ENCODE measurements at places on chromosomes 11 and 22. TPM values are rescaled to one million over a fixed set of nuclear protein-coding genes. Genes with fewer than 3 reads are reported as not detected.

- peak; percentile 55 for ATAC-seq
Observed at GRCh38 chr11:62680825-62681240, 2.0 kb upstream of the UBXN1 start.

- no peak for ATAC-seq
Observed at GRCh38 chr11:127639916-127640315, 639.3 kb upstream of the KIRREL3 start.

DNA sequence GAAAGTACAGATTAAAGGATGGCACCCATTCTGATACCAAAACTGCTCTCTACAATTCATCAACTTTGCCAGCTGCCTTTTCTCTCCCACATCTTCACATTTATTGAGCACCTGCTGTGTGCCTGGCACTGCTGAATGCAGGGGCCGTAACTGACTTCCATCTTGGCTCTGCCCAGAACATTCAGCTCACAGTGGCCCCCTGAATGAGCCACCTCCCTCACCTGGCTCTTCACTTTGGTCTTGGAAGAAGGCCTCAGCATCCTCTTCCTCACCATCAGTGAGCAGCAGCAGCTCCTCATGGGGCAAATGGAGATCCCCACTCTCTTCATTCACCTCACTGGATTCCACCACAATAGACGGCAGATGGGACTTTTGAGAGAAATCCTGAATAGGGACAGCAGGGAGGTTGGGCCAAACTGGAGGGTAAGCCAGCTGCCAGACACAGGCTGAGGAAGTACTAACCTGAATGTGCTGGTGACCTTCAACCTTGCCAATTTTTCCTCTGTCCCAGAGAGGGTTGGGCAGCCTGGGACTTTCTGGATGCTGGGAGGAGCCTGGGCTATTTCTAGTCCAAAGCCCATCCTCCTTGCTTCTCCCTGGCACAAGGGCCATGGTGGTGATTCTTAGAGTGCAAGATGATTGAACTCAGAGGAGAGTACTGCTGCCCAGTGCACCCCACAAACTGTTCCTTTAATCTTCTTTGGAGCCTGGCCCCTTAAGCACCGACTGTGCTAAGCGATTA, 1.9 kb upstream of the UQCC3 start:
- ATAC-seq: no peak

DNA sequence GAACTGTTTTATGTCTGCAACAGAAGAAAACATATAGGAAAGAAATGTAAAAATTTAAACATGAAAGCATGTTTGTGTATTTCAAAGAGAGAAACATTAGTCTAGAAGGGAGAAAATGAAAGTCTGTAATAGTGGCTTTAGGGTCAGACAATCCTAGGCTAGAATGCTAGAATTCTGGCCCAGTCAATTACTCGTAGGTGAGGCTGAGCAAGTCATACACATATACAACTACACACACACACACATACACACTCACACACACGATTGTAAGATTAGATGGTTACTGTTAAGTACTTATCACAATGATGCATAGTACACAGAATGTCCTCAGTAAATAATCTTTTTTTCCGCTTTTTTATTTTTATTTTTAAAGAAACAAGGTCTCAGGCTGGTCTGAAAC, 37.7 kb upstream of the PCF11 start:
- no peak for ATAC-seq

DNA sequence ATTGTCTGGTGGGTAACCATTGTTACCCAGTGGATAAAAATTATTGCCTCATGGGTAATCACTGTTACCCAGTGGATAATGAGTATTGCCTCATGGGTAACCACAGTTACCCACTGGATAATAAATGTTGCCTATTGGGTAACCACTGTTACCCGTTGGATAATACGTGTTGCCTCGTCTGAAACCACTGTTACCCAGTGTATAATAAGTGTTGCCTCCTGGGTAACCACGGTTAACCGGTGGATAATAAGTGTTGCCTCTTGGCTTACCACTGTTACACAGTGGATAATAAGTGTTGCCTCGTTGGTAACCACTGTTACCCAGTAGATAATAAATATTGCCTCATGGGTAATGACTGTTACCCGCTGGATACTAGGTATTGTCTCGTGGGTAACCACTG, 20.9 kb upstream of the NXPE4 start:
- no peak for ATAC-seq

GRCh38 chr11:47233989-47234668, 14.5 kb downstream of the ACP2 start:
- peak; percentile 39 for ATAC-seq

DNA sequence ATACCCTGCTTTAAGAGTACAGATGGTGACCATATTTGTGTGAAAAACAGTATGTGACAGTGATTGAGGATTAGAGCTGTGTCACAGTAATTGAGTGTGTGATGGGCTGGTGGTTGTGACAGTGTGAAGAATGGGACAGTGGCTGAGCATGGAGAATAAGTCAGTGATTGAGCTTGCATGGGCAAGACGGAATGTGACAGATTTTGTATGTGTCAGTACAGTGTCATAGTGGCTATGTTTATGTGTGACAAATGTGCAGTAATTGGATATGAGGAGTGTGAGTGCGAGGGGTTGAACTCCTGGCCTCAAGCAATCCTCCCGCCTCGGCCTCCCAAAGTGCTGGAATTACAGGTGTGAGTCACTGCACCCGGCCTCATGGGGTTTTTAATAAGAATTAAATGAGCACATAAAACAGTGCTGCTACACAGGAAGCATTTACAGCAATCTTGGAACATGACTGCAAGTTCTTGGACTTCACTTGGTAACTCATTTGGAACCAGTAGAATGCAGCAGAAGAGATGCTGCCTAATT, 583 bp upstream of the RRAS2 start:
- ATAC-seq: no peak

DNA sequence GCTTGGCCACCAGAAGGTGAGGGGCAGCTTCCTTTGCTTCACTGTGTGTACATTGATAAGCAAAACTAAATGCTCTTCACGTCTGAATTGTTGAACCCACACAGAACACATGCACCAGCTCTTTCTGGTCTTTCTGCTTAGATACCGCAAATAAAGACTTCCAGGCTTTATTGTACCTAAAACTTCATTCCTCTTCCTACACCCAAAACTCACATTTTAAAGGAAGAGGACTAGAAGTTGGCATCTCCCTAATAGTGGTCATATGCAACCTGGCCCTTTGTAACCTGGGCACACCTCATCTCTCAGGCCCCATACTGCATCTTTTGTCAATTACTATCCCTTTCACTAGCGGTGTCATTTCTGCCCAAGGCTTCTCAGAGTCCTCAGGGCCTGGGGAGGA, 5.9 kb downstream of the SLC17A6 start:
- no peak for ATAC-seq

- ATAC-seq: peak; percentile 7
Observed at GRCh38 chr11:18012122-18012905, 533 bp downstream of the SERGEF start.

DNA sequence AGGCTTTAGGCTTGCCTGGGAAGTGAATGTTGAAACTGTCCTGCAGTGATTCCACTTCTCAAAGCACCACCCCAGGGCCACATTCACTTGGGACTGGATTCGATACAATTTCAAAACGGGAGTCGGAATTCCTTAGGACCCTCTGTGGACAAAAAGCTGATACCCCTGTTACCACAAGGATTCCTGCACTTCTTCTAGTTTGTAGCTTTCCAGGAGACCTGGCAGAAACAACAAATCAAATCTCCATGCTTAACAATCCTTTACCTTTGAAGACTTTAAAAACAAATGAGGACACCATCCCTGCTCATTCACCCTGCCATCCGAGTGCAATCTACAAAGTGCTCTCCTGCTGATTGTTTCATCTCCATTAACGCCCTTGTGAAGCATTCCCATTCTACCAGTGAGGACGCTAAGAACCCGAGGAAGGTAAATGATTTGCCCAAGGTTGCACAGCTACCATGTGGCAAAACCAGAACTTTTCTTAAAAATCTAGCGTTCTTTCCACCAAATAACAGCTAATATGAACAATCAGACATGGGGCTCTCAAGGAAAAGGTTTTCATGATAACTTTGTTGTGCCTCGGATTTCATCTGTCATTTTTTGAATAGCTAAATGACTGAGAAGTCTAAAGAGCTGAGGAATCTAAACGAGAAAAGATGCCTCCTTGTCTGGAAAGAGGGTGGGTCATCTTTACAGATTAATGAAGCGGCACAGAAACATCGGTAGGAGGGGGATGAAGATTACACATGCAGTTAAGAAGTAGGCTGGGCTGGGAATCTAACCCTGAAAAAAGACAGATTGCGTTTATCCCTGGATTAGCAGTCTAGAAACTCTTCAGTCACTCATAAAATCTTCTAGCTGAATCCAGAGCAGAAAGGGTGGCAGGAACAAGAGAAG, 720 bp upstream of the MPZL2 start:
- no peak for ATAC-seq

DNA sequence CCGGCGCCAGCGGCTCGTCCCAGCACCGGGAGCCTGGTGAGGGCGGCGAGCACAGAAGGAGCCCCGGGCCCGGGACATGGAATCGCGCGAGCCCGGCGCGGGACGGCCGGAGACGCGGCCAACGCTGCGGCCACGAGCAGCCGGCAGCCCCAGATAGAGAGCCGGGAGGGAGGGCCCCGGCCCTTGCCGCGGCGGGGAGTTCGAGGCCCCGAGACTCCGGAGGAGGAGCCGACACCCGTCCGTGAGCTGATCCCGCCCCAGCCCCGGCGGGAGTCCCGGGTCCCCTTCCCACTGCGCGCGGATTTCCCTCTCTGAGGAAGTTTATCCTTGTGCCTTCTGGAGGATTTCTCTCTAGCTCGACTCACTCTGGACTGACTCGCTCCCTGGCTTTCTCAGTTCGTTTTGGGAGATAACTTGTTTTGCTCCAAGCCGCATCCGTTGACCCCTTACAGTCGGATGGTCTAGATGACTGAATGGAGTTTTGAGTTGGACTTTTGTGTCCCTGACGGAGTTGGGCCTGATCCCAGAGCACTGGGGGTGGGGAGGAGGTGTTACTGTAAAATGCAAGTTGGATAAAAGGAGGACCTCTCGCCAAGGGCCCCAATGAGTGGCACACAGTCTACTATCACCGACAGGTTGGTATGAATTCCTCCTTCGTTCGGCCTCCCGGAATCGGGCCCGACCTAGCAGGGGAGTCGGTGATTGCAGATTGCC, 585 bp downstream of the ARHGEF12 start:
- peak; percentile 29 for ATAC-seq

GRCh38 chr22:23236026-23236425, 55.7 kb downstream of the BCR start:
- no peak for ATAC-seq

GRCh38 chr22:21759093-21759492, 23.5 kb upstream of the YPEL1 start:
- no peak for ATAC-seq

GRCh38 chr11:59671471-59671870, 2.6 kb upstream of the PATL1 start:
- no peak for ATAC-seq

DNA sequence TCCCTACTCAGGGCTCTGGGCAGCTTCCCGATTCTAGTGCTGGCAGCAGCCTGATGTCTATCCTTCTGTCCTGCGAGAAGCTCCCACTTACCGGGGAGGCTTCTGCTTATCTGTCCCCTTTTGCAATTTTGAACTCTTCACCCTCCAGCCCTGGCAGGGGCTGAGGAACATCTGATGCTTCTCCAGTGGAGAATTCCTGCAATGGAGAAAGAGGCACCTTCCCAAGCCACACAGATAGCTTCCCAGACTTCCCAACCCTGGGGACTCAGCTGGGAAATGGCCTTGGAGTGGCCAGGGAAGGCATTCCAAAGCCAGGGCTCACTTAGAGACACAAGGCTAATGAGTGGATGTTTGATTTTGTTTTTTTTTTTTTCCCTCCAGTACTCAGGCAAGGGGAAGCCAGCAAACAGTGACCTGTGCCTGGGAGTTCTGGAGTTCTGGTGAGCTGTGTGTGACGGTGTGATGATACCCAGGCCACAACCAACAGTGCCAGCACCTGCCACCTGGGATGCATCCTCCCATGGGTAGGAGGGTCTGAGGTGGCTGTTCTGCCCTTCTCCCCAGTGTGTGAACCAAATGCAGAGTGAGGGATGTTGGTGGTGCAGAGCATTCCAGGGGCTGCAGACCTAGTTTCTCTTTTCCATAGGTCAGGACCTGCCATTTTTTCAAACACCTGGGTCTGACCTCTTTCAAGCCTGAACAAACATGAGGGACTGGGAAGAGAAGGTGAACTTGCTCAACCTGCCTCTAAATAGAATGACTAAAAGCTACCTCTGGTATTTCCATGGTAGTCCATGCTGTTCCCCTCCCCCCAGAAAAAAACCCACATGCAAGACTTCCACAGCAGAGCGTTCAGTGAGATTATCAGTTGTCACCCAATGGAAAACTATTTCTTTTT, 95.1 kb downstream of the CCDC81 start:
- ATAC-seq: peak; percentile 22

- ATAC-seq: no peak
Observed at GRCh38 chr22:31124811-31125465, 2.2 kb downstream of the INPP5J start.

GRCh38 chr11:114987186-114987760, 308.9 kb downstream of the NXPE2 start:
- ATAC-seq: no peak

DNA sequence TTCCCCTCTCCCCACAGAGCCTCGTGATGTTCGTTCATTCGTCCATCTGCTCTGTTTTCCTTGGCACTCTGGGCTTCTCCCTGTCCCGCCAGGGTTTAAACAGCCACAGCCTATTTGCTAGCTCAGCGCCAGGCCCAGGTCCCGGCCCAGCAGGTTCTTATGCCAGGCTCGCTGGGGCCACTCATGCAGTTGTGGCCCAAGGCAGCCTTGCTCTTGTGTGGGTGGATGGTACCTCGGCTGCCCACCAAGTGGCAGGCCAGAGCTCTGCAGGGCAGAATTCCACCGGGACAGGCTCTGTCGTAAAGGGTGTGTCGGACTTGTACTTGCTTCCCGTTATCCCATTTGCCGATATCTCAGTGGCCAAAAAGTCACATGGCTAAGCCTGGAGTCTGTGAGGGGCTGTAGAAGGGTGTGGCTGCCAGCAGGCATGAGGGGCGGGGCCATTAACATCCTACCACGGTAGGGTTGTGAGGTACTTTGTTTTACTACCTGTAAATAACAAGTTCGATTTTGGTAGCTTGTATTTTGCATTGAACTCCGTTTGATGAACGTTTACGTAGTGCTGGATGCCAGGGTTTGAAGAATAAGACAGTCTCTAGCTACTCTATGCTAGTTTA, 7.9 kb downstream of the FAM118A start:
- peak; percentile 73 for ATAC-seq

GRCh38 chr22:29369460-29369859, 18.9 kb downstream of the AP1B1 start:
- ATAC-seq: peak; percentile 91

IL17REL gene
- total RNA-seq: not detected

MAJIN gene
- not detected for total RNA-seq

DDI1 gene
- not detected for total RNA-seq

H19 gene
- total RNA-seq: 429 TPM

AIFM3 gene
- total RNA-seq: 3.2 TPM

TH gene
- not detected for total RNA-seq

TMPRSS6 gene
- total RNA-seq: not detected

NFAM1 gene
- 3.4 TPM for total RNA-seq

CCDC87 gene
- total RNA-seq: 1.0 TPM

APOL1 gene
- total RNA-seq: 10.0 TPM

NCAPD3 gene
- total RNA-seq: 9.2 TPM

C11orf91 gene
- total RNA-seq: not detected

ESAM gene
- total RNA-seq: 38.4 TPM
